ENCODE measurements at places on chromosomes 4 and X.
A peak's percentile ranks its signal among the peaks of the same experiment; 100 is the strongest.

GRCh38 chrX:135973025-135973547, 702 bp downstream of the MMGT1 start:
- DNase-seq = peak; percentile 17

GRCh38 chrX:44705817-44706551, 137.8 kb upstream of the DUSP21 start:
- DNase-seq = no peak

DNA sequence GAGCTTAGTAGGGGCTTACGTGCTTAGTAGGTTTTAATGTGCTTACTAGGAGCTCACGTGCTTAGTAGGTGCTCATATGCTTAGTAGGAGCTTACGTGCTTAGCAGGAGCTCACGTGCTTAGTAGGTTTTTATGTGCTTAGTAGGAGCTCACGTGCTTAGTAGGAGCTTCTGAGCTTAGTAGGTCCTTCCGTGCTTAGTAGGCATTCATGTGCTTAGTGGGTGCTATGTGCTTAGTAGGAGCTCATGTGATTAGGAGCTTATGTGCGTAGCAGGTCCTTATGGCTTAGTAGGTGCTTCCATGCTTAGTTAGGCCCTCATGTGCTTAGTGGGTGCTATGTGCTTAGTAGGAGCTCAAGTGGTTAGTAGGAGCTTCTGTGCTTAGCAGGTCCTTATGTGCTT, 59.4 kb downstream of the SHOX start:
- no peak for DNase-seq

DNA sequence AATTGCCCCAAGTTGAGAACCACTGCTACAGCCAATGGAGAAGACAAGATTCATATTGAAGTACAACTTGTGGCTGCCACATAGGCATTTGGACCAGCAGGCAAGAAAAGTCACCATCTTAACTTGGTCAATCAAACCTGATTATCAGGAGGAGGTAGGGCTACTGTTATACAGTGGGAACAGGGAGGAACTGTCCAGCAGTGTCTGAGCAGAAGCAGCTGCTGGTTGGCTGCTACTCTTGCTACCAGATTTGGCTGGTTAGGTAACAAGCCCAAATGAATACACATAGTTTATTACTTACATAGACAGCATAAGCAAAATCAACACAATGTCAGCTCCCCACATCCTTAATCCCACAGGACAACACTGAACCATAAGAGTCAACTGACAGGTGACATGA, 39.4 kb downstream of the ATP1B4 start:
- no peak for DNase-seq

DNA sequence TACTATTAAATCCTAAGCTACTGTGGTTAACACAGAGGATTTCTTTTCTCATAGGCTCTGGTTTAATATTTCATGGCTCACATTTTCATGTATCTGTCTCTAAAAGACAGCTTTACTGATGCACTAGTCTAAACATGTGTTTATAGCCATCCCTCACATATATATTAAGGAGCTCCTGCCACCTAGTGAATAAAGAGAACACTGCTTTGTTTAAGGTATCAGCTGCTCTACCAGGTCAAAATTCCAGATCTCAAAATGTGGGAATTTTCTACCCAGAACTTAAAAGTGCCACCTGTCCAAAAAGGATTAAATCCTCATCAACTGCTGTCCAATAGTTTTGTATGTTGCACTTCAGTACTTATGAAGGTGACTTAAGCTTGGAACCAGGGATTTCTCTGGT, 188.5 kb upstream of the TEX13C start:
- no peak for DNase-seq

GRCh38 chrX:112359906-112360305, 277.3 kb upstream of the TRPC5 start:
- DNase-seq = no peak

DNA sequence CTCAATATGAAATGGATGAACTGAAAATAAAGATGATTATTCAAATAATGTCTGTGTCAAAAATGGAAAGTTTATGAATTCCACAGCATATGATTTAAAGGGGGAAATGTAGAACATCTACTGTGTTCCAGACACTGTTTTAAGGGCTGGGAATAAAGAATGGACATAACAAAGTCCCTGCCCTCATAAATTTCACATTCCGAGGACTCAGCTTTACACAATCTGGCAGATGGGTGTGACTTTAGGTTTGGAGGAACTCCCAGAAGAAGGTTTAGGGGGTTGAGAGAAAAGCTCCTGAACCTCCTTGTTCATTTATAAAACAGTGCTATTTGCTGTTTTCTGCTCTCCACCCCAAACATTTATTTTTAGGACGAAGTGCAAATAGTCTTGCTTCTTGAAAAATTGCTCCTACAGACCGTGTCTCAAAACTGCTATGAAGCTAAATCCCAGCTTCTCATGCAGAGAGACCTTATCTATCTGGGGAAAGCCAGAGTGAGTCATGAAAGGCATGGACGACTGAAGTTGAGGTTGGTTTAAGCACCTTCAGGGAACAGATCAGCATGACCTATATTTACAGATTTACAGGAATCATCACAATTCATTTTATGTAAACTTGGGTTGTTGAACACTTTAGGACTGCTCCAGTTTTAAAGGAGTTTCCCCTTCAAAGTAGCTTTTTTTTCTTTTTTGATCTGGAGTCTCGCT, 184.3 kb downstream of the HS6ST2 start:
- DNase-seq = no peak

- DNase-seq = no peak
These were observed 2.0 kb downstream of the NUDT11 start for GRCh38 chrX:51494409-51494808.

Measured in suppressor macrophage (primary cell).